ENCODE measurements at places on chromosomes 3 and 15.

- no peak for DNase-seq
Observed at GRCh38 chr15:88894819-88895767, at the start of gene HAPLN3. TSS of gene HAPLN3 (minus strand) at chr15:88895544. CDS start at chr15:88887298, 8,246 bp downstream.

GRCh38 chr3:197003461-197004385 is 25.9 kb downstream of the MELTF start:
- DNase-seq = no peak

GRCh38 chr3:177820683-177821316 is 623.5 kb upstream of the TBL1XR1 start:
- DNase-seq = no peak

GRCh38 chr3:187767266-187768012 is 22.2 kb upstream of the BCL6 start:
- DNase-seq = no peak

- DNase-seq = no peak
Observed at GRCh38 chr15:84606653-84607120, 5.9 kb downstream of the ZSCAN2 start.

GRCh38 chr3:61617041-61617440 is 55.7 kb downstream of the PTPRG start:
- no peak for DNase-seq

GRCh38 chr3:182962166-182962565 is 18.2 kb downstream of the DCUN1D1 start:
- no peak for DNase-seq

DNA sequence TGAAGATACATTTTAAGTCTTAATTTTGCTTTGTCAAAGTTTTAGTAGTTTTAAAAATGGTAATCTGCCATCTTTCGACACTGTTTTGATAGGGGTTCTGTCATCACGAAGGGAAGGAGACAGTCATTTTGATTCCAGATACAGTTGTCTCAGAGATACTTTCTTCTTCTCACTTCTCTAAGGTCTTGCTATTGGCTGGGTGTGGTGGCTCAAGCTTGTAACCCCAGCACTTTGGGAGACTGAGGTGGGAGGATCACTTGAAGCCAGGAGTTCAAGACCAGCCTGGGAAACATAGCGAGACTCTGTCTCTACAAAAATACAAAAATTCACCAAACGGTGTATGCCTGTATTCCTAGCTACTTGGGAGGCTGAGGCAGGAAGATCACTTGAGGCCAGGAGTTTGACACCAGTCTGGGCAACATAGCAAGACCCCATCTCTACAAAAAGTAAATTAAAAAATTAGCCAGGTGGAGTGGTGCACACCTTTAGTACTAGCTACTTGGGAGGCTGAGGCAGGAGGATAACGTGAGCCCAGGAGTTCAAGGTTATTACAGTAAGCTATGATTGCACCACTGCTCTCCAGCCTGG is 3.3 kb downstream of the RAB8B start:
- DNase-seq = no peak

GRCh38 chr3:46667061-46667621 is 26.3 kb downstream of the ALS2CL start:
- no peak for DNase-seq

GRCh38 chr3:101261506-101261905 is 58.9 kb downstream of the IMPG2 start:
- DNase-seq = no peak

GRCh38 chr3:178964551-178964950 is 107.1 kb downstream of the ZMAT3 start:
- no peak for DNase-seq

DNA sequence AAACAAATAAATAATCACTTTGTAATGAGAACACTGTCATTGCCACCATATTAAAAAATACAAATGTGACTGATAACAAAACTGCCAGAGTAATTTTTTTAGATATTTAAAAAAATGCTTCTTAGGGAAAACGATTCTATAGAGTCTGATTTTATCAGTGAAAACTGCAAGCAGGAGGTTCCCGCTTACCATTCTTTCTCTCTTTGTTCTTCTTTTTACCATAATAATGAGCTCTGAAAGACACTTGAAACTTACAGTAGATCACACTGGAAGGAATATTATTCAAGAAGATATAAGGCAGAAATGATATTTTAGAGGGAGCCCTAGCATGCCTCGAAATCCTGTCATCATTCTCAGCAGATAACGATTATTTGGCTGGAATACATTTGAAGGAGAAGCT is 701.3 kb downstream of the ROBO1 start:
- no peak for DNase-seq

GRCh38 chr3:178010306-178010705 is 525.9 kb upstream of the KCNMB2 start:
- no peak for DNase-seq

DNA sequence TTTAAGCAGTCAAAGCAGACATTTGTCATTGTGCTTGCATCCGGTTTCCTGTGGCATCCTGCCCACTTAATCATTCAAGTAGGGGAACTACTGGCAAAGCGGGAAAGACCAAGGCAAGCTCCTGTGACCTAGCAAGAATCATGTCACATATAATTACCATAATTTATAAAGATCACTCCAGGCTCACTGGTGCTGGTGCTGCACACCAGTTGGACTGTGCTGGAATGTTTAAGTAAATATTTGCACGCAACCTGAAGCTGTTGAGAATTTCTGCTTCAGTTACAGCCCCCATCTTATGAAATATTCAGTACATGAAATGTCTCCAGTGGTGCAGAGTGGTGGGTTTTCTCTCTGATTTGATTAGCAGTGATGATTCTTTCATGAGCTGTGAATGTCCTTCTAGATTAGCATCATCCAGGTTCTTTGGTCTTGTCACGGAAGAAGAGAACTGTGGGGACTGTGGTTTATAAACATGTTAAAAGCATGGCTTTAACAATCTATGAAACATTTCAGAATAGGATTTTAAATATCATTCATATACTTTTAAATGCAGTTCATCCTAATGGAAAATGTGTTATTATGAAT is 621.3 kb upstream of the EPHA6 start:
- no peak for DNase-seq

DNA sequence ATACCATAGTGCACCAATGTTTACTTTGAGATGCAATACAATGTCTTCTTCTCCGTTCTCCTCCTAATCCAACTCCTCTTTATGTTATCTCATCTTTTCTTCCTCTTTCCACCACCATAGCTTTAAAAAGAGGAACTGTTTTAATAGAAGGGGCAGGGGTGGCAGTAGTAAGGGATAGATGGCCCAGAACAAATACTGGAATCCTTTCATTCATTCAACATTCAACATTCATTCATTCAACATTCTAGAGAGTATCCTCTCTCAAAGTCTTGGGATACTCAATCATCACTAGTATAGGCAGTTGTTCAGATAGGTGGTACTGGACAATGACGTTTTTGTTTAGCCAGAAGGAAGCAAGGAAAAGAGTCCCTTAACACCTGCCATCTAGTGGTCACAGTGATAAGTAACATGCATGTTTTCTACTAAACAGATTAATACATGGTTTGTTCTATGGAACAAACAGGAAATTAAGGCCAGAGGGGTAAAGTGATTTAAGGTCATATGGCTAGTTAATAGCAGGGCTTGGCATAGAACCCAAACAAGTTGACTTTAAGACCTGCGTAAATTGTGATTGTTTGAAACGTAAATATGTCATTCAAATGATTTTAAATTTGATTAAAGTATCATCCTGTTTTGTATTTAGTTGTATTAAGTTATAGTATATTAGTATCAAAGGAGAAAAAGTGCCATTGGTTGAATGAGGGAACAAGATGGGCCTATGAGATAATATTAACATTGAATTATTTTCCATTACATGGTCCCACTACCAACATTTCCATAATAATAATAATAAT is 26.9 kb upstream of the EHHADH start:
- no peak for DNase-seq

DNA sequence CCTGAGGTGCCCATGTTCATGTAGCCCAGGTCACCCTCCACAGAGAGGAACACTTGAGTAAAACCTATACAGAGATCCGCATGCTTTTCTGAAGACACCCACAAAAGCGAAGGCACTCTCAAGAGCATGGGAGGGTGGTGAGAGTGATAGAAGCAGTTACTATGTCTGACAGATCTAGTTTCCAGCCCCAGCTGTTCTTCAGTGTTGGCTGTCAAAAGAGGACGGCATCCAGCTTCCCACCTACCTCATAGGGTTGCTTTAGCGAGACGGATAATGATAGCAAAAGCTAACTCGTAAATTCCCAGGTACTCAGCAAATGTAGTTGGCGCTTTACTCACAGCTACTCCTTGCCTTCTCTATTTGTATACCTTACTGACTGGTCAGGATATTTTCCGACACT is 3.0 kb upstream of the MEX3B start:
- no peak for DNase-seq

GRCh38 chr15:55707951-55708350 is 35.0 kb downstream of the PRTG start:
- no peak for DNase-seq

GRCh38 chr3:190722181-190722905 is 140.2 kb downstream of the GMNC start:
- no peak for DNase-seq

DNA sequence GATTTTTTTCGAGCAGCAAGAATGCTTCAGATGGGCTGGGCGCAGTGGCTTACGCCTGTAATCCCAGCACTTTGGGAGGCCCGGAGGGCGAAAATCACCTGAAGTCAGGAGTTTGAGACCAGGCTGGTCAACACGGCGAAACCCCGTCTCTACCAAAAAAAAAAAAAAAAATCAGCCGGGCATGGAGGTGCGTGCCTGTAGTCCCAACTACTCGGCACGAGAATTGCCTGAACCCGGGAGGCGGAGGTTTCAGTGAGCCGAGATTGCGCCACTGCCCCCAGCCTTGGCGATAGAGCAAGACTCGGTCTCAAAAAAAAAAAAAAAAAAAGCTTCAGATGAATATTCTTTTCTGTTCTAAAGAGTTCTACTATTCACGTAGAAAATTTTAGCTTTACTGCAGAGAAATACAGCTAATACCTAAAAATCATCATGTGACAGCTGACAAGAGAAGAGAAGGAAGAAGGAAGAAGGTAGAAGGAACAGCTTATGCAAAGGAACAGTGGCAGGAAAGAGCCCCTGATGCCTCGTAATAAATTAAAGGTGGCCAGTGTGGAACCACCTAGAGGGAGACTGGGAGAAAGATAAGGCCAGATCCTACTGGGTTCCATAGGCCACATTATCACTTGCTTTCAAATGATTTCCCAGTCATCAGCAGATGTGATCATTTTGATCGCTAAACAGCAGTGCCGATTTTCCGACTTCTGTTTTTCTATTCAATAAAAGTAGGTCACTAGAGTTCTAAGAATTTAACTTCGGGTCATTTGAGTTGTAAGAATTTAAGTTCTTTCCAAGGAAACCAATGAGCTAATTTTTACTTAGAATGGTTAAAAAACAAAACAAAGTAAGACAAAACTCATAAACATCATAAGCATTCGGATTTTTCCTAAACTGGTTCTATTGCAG is 1.5 kb downstream of the CMTM6 start:
- DNase-seq = no peak

DNA sequence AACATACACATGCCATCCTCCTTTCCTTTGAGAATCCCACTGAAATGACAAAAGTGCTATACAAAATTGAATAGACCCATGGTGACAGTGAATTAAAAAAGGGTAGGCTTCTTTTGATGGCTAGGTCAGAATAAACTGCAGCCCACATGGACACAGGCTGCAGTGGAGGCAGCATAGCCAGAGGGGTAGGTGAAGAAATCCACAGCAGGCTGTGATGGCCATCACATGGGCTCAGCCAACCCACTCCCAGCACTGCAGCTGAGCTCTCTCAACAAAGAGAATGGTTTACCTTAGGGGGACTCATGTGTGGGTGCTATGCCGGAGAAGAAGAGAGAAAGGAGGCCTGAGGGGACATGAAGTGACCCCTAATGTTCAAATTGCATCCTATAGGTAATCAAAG is 331.1 kb downstream of the CHST2 start:
- DNase-seq = no peak

DNA sequence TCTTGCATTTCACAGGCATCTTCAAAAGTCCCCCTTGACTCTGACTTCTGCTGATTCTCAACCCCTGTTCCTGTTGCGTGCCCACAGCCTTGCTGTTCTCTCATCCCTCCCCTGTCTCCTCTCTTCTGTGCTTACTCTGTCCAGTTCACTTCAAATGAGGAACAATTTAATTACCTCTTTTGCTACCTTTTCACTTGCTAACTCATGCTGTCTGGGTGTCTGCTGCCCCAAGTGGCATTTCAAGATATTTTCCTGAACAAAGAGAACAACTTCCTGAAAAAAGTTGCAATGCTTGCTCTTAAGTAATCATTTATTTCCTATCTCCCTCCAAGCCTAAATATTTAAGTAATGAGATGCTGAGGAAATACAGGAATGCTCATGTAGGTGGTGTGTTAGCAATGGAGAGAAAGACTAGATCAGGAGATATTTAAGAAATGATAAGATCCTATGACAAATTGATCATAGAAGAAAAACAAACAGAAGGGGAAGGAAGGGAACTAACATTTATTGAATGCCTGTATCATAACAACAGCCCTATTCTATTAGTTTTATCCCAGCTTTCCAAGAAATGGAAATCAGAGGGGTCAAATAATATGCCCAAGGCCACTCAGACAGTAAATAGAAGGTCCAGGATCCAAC is 42.2 kb downstream of the SV2B start:
- DNase-seq = no peak

GRCh38 chr3:78506581-78507195 is 1261.1 kb downstream of the ROBO1 start:
- DNase-seq = no peak

DNA sequence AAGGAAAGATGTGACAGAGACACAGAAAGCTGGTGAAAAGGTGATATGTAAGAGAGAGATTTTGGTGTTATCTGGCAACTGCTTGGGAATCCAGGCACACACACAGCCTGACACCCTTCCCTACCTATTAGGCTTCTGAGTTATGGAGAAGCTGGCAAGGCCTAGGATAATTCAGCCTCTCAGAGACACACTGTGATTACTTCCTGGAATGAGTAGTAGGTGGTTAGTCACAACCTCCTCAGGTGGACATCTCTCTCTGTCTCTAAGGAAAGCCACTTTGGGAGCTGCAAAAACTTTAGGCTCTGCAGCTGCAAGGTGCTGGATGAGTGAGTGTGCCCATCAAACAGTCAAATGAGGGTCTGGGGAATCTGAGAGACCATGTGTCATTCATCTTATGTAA is 201.9 kb downstream of the PDCD6IP start:
- no peak for DNase-seq

DNA sequence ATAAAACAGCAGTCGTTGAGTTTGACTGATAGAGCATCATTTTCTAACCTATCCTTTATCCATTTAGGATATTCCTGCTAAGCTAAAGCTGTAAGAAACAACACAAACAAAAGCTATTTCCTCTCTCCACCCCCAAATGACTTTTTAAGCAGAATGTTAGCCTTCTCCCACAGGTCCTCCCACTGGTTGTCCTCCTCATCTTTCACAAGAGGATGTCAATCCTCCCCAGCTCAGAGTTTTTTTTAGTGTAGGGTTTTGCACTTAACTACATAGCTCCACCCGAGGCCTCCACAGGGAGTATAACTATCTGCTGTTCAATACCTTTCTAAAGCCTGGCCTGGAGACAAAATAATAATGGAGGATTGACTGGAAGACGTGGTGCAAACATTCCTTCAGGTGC is 7.8 kb downstream of the SETMAR start:
- no peak for DNase-seq

GRCh38 chr3:141280086-141280485 is 48.5 kb downstream of the PXYLP1 start:
- DNase-seq = no peak

GRCh38 chr3:180267202-180267843 is 230.6 kb upstream of the PEX5L start:
- DNase-seq = no peak

All from NCI-H187 (cell line).